ENCODE measurements at places on chromosomes 7 and 10. TPM values are rescaled to one million over a fixed set of nuclear protein-coding genes. Genes with fewer than 3 reads are reported as not detected.

SUN3 gene
- total RNA-seq, result not detected

GRCh38 chr7:71784180-71784579, 628.0 kb downstream of the CALN1 start:
- no peak for DNase-seq

DNA sequence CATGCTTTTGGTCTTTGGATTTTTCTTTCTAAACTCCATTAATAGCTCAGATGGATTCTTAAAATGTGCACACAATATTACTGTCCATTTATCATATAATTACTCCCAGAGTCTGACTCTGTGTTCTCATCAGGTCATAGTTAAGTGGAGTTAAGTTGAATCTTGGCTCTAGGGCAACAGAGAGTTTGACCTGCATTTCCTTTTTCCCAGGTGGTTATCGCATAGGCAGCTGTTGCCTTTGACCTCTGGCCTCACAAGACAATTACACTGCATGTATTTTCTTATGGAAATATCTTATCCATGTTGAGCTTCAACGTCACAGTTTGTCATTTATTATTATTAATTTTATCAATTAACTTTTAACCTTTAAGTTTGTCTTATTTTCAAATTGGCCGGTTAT, 237.5 kb upstream of the HGF start:
- no peak for DNase-seq

GRCh38 chr10:66627156-66627555, 298.7 kb upstream of the LRRTM3 start:
- DNase-seq, result no peak

- no peak for DNase-seq
These were observed 30.8 kb downstream of the CHCHD3 start for GRCh38 chr7:133051066-133051465.
